ENCODE measurements at places on chromosomes 12 and 14.

- DNase-seq: no peak
These were observed 923.5 kb downstream of the BCL11B start for GRCh38 chr14:98348505-98348904.

DNA sequence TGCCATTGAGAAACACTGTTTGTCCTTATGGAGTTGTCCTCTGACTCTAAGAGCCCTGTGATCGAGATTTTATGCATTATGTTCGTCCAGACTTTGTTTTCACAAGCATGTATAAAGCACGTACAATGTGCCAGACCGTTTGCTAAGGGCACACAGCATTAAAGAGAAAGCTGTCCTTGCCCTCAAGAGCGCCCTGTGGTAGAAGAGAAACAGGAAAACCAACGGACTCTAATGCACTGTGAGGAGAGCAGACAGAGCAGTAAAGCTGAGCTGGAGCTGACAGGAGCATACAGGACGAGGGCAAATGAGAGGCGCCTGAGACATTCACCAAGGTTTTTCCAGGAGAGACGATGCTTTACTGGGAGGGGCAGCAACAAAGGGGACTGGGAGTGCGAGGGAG lies 66.2 kb upstream of the OVCH1 start:
- no peak for DNase-seq

- no peak for DNase-seq
These were observed 95.6 kb downstream of the DERA start for GRCh38 chr12:16006752-16007151.

DNA sequence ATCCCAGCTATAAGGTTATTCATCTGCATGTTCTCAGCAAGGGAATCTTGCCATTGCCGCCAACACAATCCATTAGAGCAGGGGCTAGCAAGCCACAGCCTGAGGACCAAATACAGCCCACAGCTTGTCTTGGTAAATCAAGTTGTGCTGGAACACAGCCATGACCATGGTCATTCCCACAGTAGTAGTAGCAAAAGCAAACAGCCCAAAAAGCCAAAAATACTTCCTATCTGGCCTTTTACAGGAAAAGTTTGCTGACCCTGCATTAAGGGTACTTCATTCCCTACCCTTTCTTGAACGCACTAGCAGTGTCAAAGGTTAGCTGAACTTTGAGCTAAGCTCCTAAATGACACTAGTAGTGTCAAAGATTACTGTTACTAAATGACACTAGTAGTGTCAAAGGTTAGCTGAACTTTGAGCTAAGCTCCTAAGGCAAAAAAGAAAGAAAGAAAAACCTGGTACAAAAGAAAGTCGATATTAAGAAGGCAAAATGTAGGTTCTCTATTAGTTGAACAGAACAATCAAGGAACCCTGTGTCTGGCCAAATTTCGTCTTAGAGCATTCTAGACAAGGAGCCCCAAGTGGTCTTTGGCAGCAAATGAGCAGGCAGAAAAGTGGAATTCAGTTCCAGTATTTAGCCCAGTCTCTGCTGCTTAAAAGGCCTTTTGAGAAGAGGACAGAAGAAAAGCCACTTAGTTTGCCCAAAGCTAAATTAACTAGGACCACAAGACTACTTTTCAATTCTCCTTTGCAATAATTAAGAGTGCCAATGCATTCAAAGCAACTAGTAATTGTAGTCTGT lies 67.7 kb downstream of the NT5DC3 start:
- DNase-seq: no peak

DNA sequence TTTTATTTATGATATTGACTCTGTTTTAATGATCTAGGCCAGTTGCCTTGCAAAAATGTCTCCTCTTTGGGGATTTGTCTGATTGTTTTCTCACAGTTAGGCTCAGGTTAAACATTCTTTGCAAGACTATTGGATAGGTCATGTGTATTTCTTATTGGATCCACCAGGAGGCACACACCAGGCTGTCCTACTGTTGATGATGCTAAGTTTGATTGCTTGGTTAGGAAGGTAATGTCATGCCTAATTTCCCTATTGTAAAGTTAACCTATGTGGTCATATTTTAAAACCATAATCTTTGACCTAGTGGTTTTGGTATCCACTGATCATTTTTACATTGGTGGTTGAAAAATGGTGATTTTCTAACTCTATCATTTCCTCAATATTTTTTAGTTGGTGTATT lies 137.1 kb downstream of the BRMS1L start:
- no peak for DNase-seq

DNA sequence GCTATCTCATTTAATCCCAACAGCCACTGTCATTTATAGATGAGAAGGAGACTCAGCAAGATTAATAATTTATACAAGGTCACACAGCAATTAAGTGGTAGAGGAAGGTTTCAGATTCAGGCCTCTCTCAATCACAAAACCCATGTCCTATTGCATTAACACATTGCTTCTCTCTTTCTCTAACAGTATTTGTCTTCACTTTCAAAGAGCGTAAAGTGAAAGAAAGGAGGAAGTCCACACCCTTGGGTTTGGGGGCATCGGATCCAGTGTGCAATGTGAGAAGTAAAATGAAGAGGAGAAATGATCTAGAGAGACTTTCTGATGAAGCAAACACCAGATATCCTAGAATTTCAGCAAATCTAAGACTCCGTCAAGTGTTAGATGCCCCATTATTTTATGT lies 7.0 kb upstream of the VRK1 start:
- no peak for DNase-seq

GRCh38 chr14:94062344-94062940 lies 18.6 kb downstream of the DDX24 start:
- no peak for DNase-seq

DNA sequence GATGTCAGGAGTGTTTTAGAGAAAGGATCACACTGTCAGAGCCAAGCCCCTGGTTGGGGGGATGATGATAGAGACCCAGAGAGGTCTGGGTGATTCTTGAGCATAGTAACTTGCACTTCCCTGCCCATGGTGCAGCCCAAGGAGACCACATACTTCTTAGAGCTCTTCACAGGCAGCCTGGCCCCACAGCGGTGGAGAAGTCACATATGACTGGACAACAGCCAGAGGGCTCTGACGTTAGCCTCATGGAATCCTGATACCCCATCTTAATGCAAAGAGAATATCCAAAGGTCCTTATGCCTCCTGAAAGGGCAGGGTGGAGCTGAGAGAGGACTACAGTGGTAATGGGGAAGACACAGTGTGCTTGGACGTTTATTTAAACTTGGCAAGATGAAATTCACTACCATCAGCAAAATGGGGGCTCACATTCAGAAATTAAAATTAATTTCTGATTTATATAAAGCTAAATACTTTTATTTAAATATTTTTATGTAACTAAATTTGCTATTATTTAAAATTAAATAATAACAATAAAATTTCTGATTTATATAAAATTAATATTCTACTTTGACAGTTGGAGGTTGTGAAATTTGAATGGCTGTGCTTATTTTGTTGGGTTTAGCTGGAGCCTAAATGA lies 131.3 kb downstream of the KTN1 start:
- DNase-seq: no peak

DNA sequence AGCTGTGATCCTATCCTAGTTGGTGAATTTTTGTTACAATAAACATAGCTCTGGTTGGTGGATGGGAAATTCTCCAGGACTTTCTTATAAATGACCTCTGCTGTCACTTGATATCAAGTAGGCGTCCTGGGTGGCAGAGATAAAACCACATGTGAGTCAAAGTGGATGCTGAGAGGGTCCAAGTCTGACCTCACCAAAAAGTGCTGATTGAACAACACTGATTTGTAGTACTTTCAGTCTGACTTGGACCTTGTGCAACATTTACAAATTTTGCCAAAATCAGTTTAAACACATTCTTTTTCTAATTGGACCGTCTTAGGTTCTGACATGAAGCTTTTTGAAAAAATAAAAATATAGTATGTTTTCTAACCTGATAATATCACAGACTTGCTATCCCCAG lies 585.6 kb downstream of the GALC start:
- no peak for DNase-seq

GRCh38 chr14:36773136-36773540 lies 111.5 kb downstream of the PAX9 start:
- DNase-seq: no peak

- DNase-seq: no peak
These were observed 40.0 kb downstream of the MYBPC1 start for GRCh38 chr12:101634724-101635123.

GRCh38 chr12:91364471-91365184 lies 182.0 kb upstream of the DCN start:
- DNase-seq: no peak

GRCh38 chr12:89991807-89992590 lies 283.4 kb upstream of the ATP2B1 start:
- DNase-seq: no peak

DNA sequence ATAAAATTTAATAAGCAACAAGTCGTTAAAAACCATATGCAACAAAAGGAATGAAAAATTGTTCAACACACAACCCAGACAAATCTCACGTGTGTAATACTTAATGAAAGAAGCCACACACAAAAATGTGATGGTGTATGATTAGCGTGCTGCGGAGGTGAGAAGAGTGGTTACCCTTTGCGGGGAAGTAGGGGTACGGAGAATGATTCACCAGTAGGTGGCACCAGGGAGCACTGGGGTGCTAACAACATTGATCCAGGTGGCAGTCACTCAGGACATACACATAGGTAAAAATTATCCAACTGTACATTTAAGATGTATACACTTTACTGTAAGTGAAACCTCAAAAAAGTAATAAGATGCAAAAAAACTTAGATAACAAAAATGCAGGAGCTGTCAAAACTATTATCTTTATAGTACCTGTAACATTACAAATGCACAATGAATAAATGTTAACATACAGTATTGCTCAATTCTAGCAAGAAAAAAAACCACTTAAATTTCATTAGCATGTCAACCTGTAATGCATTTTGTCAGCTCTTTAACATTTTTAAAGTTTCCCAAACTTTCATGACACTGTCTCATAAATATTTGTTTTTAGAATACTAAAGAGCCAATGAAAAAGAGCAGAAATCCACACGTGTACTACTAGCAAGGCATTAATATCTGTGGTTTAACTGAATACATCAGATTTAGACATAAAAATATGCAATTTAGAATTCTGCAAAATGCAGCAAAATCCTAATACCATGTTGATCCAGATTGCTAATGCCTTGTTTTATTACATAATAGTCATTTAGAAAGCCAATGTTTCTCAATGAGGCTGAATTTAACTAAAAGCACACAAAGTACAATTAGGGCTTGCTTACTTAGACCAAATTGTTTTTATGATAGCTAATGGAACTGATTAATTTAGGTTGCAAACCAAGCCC lies 46.7 kb downstream of the TMCC3 start:
- DNase-seq: peak; percentile 36

- DNase-seq: no peak
These were observed 495 bp downstream of the TMEM121 start for GRCh38 chr14:105526776-105527380.

DNA sequence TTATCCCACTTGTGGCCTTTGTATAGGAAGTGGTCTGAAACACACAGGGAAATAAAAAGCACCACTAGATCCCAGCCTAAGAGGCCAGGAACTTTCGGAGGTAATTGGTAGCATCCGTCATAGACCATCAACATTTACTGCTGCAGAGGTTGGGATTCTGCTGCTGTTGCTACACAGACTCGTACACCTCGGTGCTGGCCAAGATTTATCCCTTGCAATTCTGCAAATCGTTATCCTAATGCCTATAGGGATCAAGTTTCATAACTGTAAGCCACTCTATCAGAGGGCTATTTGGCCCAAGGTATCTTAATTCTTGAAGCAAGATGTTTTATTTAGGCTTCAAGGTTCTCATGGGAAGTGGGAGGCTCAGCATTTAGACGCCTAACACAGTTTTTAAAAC lies 913.6 kb downstream of the GALC start:
- DNase-seq: no peak

DNA sequence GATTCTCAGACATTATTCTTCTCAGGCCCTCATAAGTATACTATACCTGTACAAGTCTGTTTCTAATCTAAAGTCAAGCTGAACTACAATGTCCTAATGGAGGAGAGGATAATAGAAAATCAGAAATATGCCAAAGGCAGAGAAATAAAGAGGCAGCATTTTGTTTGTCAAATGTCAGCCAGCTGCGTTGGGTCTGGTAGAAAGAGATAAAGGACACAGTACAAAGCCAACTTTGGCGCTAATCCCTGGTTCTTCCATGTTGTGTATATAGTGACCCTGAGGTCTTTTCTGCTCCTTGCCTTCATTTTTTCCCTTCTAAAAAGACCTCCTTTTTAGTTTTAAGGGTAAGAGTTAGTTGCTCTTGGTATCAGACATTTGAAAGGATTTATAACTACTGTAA lies 103.1 kb downstream of the PRICKLE1 start:
- no peak for DNase-seq

- DNase-seq: no peak
These were observed 29.4 kb downstream of the NOPCHAP1 start for GRCh38 chr12:105015543-105015942.

DNA sequence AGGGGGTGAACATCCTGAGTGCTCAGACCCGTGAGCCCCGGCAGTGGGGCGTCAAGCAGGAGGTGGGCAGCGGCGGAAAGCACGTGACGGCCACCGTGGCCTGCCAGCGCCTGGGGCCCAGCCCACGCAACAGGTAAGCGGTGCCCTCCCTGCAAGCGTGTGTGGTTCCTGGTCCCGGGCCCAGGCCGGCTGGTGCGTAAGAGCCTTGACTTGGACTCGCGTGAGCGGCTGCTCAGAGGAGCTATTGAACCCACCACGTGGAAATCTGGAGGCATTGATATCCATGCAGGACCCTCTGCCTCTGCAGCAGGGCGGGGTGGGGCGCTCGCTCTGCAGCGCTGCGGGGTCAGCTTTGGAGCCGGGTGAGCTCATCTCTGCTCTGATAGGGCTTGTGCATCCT lies 277.0 kb downstream of the TMEM132C start:
- no peak for DNase-seq

GRCh38 chr14:41785696-41786095 lies 179.0 kb downstream of the LRFN5 start:
- no peak for DNase-seq

DNA sequence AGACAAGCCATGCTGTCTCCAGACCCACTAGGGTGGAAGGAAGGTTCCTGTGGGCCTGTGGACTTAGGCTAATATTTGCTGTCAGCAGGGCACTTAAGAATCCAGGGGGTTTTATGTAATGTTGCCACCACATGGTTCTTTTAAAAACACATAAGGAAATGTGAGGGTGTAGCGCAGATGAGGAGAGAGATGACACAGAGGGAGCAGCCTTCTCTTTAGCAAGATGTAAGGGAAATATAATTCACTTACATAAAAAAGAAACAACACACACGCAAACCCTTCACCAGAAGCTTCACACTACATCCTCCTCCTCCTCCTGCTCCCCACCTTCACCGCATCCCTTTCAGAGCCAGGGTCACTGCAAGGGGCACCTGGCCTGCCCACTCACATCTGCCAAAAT lies 4.9 kb upstream of the PIP4K2C start:
- DNase-seq: no peak

- DNase-seq: no peak
These were observed 96.4 kb upstream of the SOX5 start for GRCh38 chr12:24045816-24046257.

- DNase-seq: no peak
These were observed 51.3 kb downstream of the SLC6A12 start for GRCh38 chr12:162467-163307.

DNA sequence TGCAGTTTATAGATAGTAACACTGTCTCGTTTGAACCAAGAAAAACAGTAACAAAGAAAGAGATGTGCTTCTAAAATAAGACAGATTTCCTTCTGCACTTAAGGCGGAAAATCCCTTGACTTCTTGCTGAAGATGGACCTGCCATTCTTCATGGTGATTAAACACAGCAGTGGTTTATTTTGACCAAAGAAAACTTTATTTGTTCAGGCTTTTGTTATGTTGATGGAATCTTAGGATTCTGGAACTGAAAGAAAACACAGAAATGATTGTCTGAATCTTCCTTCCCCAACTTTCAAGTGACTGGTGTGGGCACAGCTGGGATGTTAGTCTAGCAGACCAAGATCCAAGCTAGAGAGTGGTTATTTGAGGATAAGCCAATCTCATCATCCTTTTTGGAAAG lies 72.2 kb downstream of the DACT1 start:
- no peak for DNase-seq

Data from stimulated activated naive CD8-positive, alpha-beta T cell treated with anti-CD3 and anti-CD28 coated beads, Interleukin-15, amount 100 ng/mL, for 72 hours (primary cell).